Endothelial cell (in vitro differentiated cells): ENCODE measurements at places on chromosomes 4 and X.

- H3K27me3 ChIP-seq: no peaks in the 10 kb centered on the region
- H3K27ac ChIP-seq: no peak overlapping the region
- no peak overlapping the region for H3K4me3 ChIP-seq
- DNase-seq: no peak
- H3K36me3 ChIP-seq: no peaks in the 10 kb centered on the region
Measured at GRCh38 chrX:39791691-39792090, 306.1 kb downstream of the BCOR start.

DNA sequence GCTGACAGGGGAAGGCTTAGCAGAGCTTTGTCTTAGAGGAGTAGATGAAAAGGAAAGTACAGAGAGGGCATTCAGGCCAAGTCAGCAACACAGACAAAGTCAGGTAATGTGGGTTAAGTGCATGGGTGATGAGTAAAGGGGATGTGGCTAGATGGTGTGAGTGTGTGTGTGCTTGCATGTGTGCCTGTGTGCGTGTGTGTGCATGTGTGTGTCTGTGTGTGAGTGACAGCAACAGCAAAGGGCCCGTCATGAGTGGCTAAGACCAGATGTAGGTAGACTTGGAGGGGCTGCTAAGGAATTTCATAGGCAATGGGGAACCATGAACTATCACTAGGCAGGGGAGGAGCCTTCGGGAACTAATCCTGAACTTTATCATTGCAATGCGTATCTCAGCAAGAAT lies 2.2 kb upstream of the GPR78 start:
- H3K36me3 ChIP-seq: no peaks in the 10 kb centered on the region
- H3K27ac ChIP-seq: no peak overlapping the region
- peaks cover 15% of the 10 kb centered on the region for H3K27me3 ChIP-seq

GRCh38 chrX:46716796-46717195 lies 42.1 kb downstream of the SLC9A7 start:
- no peaks in the 10 kb centered on the region for H3K27me3 ChIP-seq
- H3K36me3 ChIP-seq: no peaks in the 10 kb centered on the region
- H3K27ac ChIP-seq: no peak overlapping the region
- DNase-seq: no peak
- H3K4me1 ChIP-seq: peaks cover 1% of the 10 kb centered on the region

- peaks cover 4% of the 10 kb centered on the region for H3K4me1 ChIP-seq
- no peak for DNase-seq
- no peaks in the 10 kb centered on the region for H3K36me3 ChIP-seq
- H3K27me3 ChIP-seq: peaks cover 3% of the 10 kb centered on the region
- peak overlapping the region; percentile 75 for H3K27ac ChIP-seq
Measured at GRCh38 chrX:20140420-20140819, 1.2 kb downstream of the EIF1AX start.

DNA sequence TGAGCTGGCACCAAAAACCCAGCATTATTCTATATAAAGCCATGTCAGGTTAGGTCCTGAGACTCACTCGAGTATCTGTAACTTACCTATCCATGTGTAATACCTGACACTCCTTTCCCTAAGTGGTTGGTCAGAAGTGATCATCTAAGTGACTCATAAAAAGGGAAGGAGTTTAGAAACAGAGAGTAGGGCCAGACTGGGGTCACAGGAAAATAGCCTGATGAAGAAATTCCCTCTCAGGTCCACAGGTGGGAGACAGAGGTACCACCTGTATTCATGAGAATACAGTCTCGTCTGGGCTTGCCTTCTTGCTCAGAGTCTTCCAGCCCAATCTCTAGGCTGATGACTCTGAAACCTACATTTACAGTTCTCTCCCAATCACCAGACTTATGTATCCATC lies 161.8 kb upstream of the MAP3K15 start:
- no peaks in the 10 kb centered on the region for H3K36me3 ChIP-seq
- peaks cover 31% of the 10 kb centered on the region for H3K4me1 ChIP-seq
- no peak overlapping the region for H3K4me3 ChIP-seq
- no peak overlapping the region for H3K27ac ChIP-seq
- peaks cover 4% of the 10 kb centered on the region for H3K27me3 ChIP-seq

GRCh38 chr4:80196922-80197573 lies at the start of gene PRDM8:
PRDM8 (plus strand) TSS chr4:80197503; CDS start chr4:80200081, 2,578 bp downstream.
- peaks cover 42% of the 10 kb centered on the region for H3K36me3 ChIP-seq
- peak within 1 kb of the TSS; percentile 36 for H3K27ac ChIP-seq
- H3K4me1 ChIP-seq: peaks cover 36% of the 10 kb centered on the region

DNA sequence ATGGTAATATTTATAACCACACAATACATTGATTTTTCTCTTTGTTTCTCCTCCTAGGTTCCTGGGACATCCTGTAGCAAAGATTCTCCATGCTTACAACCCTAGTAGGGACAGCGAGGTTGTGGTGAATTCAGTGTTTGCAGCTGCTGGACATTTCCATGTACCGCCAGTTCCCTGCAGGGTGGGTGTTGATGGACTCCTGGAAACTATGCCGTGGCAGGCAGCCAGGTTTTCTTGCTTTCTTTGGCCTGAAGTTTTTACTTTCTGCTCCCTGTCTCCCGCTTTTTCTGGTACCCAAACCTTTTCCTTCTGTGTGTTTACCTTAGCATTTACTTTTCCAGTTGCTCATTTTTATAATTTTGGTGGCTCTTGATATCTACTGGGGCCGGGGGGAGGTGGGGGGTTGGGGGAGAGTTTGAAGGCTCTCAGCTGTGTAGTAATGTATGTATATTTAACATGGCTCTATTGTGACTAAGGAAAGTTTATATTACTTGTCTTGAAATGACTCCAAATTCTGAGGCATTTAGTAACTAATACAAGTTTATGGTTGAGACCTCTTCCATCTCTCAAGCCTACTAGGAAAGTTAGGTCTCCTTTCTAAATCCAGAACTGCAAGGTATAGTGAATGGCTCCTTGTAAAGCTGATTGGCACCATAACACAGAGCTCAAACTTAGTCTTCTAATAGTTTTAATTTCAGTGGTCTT lies 89.7 kb downstream of the TMEM131L start:
- H3K4me3 ChIP-seq: no peak overlapping the region
- H3K36me3 ChIP-seq: peaks cover 23% of the 10 kb centered on the region
- H3K27me3 ChIP-seq: peaks cover 2% of the 10 kb centered on the region
- DNase-seq: no peak
- H3K4me1 ChIP-seq: no peaks in the 10 kb centered on the region

GRCh38 chr4:71602289-71602900 lies 181.5 kb downstream of the GC start:
- H3K27me3 ChIP-seq: no peaks in the 10 kb centered on the region
- DNase-seq: no peak
- H3K27ac ChIP-seq: no peak overlapping the region
- H3K4me1 ChIP-seq: no peaks in the 10 kb centered on the region
- H3K4me3 ChIP-seq: no peak overlapping the region

DNA sequence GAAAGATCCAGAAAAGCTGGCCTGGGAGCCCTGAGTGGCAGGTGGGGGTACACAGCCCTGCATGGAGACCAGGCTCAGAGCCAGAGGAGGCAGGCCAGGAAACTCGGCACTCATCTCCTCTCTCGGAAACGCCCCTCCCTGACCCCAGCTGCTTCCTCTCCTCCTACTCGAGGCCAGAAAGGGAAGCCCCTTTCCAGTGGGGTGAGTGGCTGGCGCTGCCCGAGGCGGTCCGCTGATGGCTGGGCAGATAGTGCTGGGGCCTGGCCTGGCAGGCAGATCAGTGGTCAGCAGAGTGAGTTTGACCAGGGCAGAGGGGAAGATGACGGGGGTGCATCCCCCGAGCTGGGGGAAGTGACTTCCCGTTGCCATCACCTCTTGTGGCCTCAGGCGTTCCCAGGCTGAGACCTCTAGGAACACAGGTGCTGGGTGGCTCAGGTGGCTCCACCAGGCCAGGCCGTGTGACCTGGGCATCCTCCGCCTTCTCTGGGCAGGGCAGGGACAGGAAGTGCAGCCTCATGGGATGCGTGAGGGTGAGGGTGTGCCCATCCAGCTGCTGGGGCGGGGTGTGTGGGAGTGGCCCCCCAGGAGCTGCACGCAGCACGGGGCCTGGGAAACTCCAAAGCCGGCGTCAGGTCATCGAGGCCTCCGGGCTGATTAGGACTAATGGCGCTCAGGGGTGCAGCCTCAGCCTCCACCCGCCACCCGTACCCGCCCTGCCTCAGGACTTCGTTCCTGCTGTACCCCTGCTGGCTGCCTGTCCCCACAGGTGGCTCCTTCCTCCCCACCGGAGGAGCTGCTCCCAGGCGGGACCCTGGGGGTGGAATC lies 5.7 kb downstream of the SH3BP2 start:
- peak overlapping the region; percentile 56 for H3K4me3 ChIP-seq
- H3K27ac ChIP-seq: no peak overlapping the region
- peaks cover 28% of the 10 kb centered on the region for H3K4me1 ChIP-seq
- peaks cover 3% of the 10 kb centered on the region for H3K27me3 ChIP-seq
- peak; percentile 60 for DNase-seq

- H3K4me3 ChIP-seq: no peak overlapping the region
- H3K27me3 ChIP-seq: no peaks in the 10 kb centered on the region
- H3K27ac ChIP-seq: no peak overlapping the region
- no peaks in the 10 kb centered on the region for H3K4me1 ChIP-seq
- DNase-seq: no peak
- H3K36me3 ChIP-seq: peaks cover 18% of the 10 kb centered on the region
Measured at GRCh38 chr4:70783096-70783495, 56.6 kb downstream of the GRSF1 start.

- no peaks in the 10 kb centered on the region for H3K4me1 ChIP-seq
- H3K27ac ChIP-seq: no peak overlapping the region
- no peak for DNase-seq
- no peaks in the 10 kb centered on the region for H3K36me3 ChIP-seq
- no peak overlapping the region for H3K4me3 ChIP-seq
Measured at GRCh38 chrX:40434947-40435346, 145.8 kb upstream of the ATP6AP2 start.

DNA sequence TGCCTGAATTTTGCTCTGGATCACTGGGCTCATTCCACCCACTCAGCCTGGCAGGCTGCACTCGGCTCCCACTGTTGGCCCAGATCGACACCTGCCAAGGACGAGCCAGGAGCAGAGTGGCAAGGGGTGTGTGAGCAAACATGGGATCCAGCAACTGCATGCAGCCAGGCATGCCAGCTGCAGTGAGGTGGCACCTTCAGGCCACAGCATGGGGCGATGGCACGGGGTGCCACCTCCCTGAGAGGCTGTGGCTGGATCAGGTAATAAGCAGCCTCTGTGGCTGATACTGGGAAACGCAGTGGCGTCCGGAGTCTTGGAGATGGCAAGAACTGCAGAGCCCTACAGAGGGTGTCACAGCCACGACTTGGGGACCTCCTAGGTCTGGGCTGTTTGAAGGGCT lies 244.5 kb upstream of the FSTL5 start:
- H3K36me3 ChIP-seq: no peaks in the 10 kb centered on the region
- no peaks in the 10 kb centered on the region for H3K4me1 ChIP-seq
- no peak for DNase-seq
- H3K27me3 ChIP-seq: no peaks in the 10 kb centered on the region

DNA sequence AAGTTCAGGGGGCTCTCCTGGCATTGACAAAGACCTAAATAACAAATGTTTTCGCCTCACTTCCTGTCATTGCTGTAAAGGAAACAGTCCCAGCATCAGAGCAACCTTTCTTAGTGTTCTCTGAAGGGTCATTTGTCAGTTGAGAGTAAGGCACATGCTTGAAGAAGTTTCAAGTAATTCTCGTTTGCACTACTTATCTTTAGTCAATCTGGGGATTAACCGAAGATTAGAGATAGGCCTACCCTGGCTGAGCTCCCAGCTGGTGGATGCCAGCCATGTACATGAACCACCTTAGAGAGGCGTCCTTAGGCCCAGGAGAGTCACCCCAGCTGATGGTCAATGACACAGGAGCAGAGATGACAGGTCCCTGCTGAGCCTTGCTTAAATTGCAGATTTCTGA lies 189.9 kb upstream of the PGRMC2 start:
- peaks cover 2% of the 10 kb centered on the region for H3K4me1 ChIP-seq
- no peak overlapping the region for H3K27ac ChIP-seq
- H3K36me3 ChIP-seq: peaks cover 7% of the 10 kb centered on the region
- DNase-seq: no peak
- H3K27me3 ChIP-seq: peaks cover 5% of the 10 kb centered on the region

DNA sequence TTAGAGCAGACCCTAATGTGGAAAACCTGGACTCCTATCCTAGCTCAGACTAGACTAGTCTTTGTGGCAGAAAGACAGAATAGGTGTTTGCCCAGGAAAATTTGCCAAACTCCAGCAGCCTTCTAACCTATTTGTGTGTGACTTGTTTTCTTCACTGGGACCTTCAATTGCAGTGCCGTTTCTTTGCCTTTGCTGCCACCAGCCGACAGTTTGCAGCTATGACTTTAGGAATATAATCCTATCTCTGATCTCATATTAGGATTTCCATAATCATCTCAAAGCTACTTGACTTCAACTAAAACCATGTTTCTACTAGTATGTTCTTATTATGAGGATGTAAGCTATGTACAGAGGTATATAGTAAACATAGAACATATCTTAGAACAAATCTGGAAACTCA lies 60.2 kb upstream of the PGAM4 start:
- H3K27me3 ChIP-seq: no peaks in the 10 kb centered on the region
- peak; percentile 5 for DNase-seq
- no peaks in the 10 kb centered on the region for H3K36me3 ChIP-seq

- H3K27ac ChIP-seq: no peak overlapping the region
- H3K4me1 ChIP-seq: no peaks in the 10 kb centered on the region
- no peaks in the 10 kb centered on the region for H3K36me3 ChIP-seq
- no peaks in the 10 kb centered on the region for H3K27me3 ChIP-seq
- no peak overlapping the region for H3K4me3 ChIP-seq
- DNase-seq: no peak
Measured at GRCh38 chrX:14084466-14084865, 54.8 kb upstream of the GEMIN8 start.

- no peak overlapping the region for H3K4me3 ChIP-seq
- H3K36me3 ChIP-seq: no peaks in the 10 kb centered on the region
- H3K27ac ChIP-seq: no peak overlapping the region
- no peaks in the 10 kb centered on the region for H3K27me3 ChIP-seq
- peaks cover 3% of the 10 kb centered on the region for H3K4me1 ChIP-seq
Measured at GRCh38 chrX:38268011-38268410, 47.3 kb upstream of the SRPX start.

DNA sequence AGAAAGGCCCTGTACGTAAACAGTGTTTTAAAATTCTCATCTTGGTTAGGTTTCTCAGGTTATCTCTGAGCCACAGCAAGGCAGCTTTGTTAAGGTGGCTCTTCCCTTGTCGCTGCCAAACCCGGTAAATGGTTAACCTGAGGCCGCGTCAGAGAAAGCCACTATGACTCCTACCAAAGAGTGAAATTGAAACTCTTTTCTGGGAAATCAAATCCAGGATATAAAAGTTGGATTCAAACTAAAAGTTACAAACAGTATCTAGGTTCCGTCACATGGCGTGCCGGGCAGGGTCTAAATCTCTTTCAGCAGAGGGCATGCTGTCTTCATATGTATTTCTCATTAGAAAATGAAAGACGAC lies 433 bp downstream of the MMAA start:
- H3K4me1 ChIP-seq: peaks cover 20% of the 10 kb centered on the region
- H3K27me3 ChIP-seq: peaks cover 3% of the 10 kb centered on the region
- DNase-seq: peak; percentile 16
- no peaks in the 10 kb centered on the region for H3K36me3 ChIP-seq
- H3K27ac ChIP-seq: peak overlapping the region; percentile 96
- H3K4me3 ChIP-seq: peak overlapping the region; percentile 97

- H3K36me3 ChIP-seq: no peaks in the 10 kb centered on the region
- H3K27ac ChIP-seq: no peak overlapping the region
- DNase-seq: no peak
- no peak overlapping the region for H3K4me3 ChIP-seq
Measured at GRCh38 chrX:96176921-96177320, 507.7 kb upstream of the DIAPH2 start.
